Urinary bladder (tissue), 4 donors: ENCODE measurements at places on chromosomes 1 and 21. TPM values are rescaled to one million over a fixed set of nuclear protein-coding genes. Genes with fewer than 3 reads are reported as not detected.

The ADAMTSL4 gene
- total RNA-seq = 35.5 TPM

DNA sequence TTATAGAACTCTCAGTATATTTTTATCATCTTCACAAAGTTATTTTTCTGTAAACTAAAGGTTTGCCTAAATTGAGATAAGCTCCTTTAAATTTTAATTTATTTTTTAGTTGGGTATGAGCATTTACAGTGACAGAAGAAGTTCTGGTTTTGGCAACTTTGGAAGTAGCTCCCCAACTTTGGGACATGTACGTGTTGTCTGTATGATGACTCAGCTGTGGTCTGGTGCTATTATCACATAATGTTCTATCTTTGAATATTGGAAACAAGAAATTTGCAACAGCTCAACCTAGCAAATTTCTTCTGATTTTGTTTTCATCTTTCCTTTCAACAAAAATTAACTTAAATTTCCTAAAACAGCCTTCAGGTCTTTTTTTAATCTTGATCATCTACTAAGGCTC is 46.6 kb upstream of the C1orf105 start:
- DNase-seq = no peak

The MIXL1 gene
- not detected for total RNA-seq

GRCh38 chr1:231903586-231904081 is 277.0 kb downstream of the DISC1 start:
- no peak for DNase-seq

The ALG14 gene
- 4.4 TPM for total RNA-seq

The PLA2G2A gene
- total RNA-seq = 0.48 TPM

GRCh38 chr1:240027059-240027462 is 64.6 kb upstream of the FMN2 start:
- no peak for DNase-seq

DNA sequence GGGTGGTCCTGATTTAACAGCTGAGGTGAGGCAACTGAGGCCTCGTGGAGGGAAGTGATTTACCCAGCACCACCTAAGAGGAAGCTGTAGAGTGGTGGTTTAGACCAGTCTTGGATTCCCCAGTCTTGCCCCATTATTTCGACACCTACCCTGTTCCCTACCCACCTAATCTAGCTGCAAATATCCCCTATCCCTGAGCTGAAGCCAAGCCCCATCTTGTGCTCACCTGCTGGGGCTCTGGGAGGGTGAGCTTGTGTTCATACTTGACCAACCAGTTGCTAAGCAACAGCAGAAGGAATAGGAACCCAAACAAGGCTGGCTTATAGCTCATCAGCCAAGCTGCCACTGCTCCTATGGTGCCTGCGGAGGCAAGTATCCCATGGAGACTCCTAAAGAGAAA is 2.0 kb downstream of the TEX46 start:
- DNase-seq = no peak

GRCh38 chr1:163074004-163074403 is 4.8 kb downstream of the RGS4 start:
- DNase-seq = no peak

The NUP210L gene
- total RNA-seq = 0.21 TPM

DNA sequence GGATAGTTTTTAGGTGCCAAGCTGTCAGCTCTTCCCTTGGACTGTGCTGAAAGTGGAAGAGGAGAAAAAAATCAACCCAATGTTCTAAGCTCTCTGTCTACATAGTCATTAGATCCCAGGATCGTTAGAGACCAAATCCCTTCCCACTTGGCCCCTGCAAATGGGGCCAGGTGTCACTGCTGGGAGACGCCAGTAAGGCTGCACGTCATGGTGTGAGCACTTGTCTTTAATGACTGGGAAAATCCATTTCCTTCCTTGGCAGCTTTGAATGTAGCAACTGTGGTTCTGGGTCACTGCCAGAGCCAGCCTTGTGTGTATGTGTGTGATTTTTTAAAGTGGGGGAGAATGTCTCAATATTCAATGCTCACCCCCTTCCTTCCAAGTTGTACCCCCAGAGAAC is 59.9 kb downstream of the MAN1C1 start:
- DNase-seq = no peak
